ENCODE measurements at places on chromosomes 6 and 20. TPM values are rescaled to one million over a fixed set of nuclear protein-coding genes. Genes with fewer than 3 reads are reported as not detected.

DNA sequence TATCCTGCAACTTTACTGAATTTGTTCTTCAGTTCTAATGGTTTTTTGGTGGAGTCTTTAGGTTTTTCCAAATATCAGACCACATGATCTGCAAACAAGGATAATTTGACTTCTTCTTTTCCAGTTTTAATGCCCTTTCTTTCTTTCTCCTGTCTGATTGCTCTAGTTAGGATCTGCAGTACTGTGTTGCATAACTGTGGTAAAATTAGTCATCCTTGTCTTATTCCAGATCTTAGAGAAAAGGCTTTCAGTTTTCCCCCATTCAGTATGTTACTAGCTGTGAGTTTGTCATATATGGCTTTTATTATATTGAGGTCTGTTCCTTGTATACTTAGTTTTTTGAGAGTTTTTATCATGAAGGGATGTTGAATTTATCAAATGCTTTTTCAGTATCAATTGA is 4.3 kb downstream of the MICA start:
- peak; percentile 77 for DNase-seq

GRCh38 chr6:149409617-149410016 is 9.6 kb downstream of the SUMO4 start:
- DNase-seq = no peak

GRCh38 chr6:26216886-26217713 is 129.9 kb downstream of the HFE start:
- no peak for DNase-seq

- no peak for DNase-seq
These were observed 136.9 kb downstream of the TRMT11 start for GRCh38 chr6:126123226-126123625.

DNA sequence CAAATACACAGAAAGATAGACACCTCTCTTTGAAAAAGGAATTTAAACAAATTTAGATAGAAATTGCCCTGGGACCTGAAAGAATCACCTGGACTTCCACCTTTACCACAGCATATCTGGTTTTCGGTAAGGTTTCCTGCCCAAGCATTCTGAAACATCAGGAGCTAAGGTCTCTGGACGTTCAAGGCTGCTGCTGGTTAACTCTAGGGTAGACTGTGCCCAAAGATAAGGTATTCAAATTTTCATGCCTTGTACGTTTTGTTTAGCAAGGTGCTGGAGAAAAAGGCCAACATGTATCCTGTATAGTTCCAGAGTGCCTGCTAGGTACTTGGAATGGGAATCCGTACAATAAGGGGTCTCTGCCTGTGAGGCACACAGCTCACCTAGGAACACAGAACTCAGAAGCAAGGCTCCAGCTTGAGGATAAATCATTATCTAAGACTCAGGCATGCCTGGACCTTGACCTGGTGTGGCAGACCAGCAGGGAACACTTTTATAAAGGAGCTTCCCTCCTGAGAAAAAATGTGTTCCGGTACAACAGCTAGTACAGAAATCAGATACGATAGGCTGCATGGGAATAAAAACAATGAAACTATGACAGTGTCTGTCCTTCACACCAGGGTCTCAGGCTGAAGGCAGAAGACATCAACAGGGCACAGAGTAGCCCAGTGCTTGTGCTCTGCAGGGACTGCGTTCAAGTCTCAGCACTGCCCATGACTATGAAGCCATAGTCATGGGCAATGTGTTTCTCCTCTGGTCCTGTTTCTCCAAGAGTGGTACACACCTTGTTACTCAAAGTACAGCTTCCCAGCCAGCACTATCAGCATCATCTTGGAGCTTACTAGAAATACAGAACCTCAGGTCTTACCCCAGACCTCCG is 70.4 kb downstream of the METTL24 start:
- DNase-seq = no peak

- DNase-seq = no peak
These were observed 348.7 kb downstream of the CD83 start for GRCh38 chr6:14466278-14466677.

DNA sequence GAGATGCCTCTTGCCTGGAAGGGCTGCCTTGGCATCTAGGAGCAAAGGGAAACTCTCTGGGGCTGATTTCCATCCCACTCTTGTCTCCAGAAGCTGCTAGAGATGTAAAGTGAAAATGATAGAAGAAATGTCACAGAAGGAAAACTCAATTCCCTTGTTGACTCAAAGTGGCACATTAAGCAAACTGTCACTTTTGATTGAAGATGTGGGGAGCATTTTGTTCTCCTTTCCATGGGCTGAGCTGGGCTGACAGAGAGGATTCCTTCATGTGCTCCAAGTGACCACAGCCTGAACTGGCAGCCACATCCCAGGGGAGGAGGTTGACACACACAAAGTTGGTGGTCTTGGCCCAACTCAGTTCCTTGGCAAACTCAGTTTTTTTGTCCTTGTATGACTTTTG is 9.8 kb downstream of the GPR31 start:
- no peak for DNase-seq

GRCh38 chr6:114053791-114054190 is 82.8 kb upstream of the HDAC2 start:
- no peak for DNase-seq

DNA sequence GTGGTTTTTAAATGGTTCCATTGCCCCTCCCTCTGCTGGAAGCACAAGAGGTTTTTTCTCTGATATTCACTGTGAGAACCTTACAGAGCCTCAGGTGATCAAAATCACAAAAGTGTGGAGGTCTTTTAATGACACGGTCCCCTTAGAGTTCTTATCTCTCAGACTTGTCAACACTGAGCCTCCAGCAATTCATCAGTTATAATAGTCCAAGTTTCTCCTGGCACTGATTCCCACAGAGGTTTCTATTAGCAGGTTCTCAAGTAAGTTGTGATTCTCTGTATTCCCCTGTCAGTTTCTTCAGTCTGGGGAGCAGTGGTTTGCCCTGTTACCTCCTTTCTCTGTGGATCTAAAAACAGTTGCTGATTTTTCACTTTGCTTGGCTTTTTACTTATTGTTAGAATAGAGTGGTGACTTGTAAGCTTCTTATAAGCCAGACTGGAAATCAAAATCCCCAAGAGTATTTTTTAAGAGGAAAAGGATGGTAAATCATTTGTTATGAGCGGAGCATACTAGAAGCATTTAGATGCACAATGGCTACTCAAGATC is 157.4 kb upstream of the BMP5 start:
- DNase-seq = no peak

GRCh38 chr6:105545947-105546731 is 143.3 kb upstream of the PREP start:
- no peak for DNase-seq

DNA sequence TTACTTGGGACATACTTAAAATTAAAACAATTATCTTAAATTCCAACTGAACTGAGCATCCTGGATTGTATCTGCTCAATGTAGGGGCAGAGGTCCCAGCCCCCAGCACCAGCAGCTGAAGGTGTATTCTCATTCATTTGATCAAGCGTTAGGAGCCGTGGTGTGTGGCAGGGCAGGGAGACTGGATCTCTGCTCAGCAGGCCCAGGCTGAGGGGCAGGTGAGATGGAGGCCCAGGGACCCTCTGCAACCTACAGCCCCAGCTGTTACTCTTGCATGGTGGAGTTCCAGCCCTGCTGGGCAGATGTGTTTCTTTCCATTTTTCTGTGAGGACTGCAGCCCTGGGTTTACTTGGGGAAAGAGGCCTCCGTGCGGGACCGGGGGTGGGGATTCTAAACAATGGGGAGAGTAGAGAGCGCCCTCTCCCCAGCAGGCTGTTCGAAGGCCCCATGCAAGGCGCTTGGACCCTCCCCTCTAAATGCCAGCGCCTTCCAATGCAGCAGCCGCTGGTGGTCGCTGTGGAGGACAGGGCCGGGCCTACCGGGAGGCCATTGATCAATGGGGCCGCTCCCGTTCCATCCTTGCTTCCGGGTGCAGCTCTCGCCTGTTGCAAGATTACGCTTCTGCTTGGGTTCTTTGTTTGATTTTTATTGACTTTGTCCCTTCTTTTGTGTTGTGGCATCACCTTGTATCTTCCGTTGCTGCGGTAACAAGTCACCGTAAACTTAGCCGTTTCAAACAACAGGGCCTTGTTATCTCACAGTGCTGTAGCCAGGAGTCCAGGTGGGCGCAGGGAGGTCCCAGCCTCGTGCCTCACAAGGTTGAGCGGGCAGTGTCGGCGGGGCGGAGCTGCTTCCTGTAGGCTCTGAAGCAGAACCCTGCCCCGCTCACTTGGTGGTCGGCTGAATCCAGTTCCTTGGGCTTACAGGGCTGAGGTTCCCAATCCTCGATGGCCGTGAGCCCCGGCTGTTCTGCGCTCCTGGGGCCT is 134.8 kb upstream of the PHACTR3 start:
- DNase-seq = peak; percentile 65

GRCh38 chr6:129194306-129194941 is 311.5 kb downstream of the LAMA2 start:
- DNase-seq = no peak

DNA sequence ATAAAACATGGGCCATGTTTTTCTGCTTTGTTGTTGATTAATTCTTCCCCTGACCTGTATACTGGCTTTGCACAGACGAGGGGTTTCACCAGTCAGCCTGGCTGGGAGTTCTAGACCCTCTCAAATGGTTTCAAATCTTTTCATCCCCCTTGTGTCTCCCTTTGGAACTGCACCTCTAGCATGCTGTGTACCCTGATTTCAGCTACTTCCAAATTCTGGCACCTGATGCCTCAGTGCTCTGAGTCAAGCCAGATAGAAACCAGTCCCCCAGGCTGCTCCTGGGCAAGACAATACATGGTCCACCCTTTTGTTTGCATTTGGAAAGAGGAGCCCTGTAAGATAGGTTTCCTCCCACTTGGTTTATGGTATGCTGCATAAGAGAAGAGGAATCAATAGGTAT is 290.2 kb downstream of the BTBD3 start:
- no peak for DNase-seq

DNA sequence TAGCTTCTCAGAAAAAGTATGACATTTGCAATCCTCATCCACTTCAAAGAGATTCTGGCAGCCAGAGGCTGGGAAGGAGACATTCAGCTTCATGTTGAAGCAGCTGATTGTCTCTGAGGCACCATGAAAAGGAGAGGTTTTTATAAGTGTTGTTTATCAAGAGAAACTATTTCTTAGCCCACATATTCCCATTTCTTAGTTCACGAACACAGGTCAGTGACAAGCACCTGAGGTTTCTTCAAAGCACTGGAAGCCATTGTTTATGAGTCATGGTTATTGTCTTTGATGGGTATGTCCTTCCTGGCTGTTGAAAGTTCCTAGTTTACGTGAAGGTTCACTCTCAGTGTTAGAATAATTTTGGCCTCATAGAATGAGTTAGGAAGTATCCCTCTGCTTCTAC is 3.0 kb upstream of the DDX43 start:
- DNase-seq = no peak

GRCh38 chr20:54094268-54094580 is 23.8 kb upstream of the BCAS1 start:
- DNase-seq = no peak

- no peak for DNase-seq
These were observed 44.3 kb downstream of the OSTM1 start for GRCh38 chr6:108030211-108030610.

DNA sequence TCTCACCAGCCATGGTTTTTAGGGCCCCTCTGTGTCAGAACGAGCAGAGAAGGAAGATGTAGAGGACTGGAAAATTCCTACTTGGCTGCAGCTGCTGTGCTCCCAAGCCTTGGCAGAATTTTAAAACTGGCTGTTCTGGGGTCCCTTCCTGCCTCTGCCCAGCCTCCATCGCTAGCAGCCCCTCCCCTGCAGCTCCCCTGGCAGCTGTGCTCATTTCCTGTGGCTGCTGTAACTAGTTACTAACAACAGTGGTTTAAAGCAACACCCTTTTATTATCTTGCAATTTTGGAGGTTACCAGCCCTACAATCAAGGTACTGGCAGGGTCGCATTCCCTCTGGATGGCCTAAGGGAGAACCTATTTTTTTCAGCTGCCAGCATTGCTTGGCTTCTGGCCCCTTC is 3.7 kb upstream of the CST11 start:
- DNase-seq = no peak

DNA sequence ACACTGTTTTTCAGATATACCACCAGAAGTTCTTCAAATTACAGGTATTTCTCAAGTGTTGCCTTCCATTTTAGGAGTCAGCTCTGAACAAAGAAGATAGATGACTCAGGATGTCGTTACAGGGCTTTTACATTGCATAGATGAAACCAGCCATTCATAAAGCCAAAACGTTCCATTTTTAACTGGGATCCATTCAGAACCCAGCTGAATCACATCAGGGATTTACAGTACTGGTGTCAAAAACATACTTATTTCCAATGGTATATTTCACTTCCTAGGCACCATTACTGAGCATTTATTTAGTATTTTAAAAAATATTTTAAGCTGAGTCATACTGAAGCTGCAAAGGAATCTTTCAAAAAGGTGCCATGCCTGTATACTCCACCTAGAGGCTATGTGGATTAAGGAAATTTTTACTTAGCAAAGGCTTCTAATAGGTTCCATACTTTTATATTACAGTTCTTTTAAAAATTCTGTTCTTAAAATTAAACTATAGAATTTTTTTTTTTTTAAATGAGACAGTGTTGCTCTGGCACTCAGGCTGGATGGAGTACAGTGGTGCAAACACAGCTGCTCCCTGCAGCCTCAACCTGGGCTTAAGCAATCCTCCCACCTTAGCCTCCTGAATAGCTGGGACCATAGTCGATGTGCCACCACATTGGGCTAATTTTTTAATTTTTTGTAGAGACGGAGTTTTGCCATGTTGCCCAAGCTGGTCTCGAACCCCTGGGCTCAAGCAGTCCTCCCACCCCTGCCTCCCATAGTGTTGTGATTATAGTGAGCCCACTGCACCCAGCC is 2.6 kb downstream of the ASF1A start:
- no peak for DNase-seq

DNA sequence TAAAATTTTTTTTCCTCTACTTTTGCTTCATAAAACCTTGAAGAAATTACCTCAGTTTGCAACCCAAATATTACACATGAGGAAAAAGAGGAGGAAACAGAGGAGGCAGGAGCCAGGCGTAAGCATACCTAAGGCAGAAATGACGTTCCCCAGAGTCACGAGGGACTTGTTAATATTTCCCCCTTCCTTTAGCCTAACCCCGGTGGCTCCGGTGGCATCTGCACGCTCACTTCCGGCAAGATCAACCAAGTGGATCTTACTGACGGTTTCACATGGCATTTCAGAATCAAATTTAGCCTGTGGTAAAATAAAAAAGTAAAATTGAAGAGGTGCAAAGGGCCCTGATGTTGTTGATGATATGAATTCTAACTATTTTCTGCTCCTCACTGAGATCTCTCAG is 67.4 kb downstream of the KIF16B start:
- DNase-seq = no peak

DNA sequence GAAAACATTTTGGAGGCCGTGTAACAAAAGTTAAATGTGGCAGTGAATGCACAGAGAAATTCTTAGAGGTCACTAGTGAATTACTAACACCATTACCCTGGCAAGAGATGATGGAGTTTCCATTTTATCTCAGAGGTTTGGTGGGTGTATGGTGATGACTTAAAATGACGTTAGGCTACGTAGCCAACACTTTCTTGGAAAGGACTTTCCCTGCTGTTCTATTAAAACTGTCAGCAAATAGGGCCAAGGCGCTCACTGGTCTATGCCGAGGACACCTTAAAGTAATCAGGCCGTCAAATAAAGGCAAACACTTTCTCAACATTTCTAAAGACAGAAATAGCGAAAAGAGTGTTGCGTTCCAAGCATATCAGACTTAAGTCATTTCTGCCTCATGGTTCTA is 160.8 kb downstream of the GMPR start:
- DNase-seq = no peak

Gene RWDD2A
- 5.4 TPM for total RNA-seq

Gene FAM209A
- not detected for total RNA-seq

Gene TFAP2D
- not detected for total RNA-seq

Gene CDK19
- 15.6 TPM for total RNA-seq

Gene MOXD1
- 19.5 TPM for total RNA-seq

Gene EPPIN
- total RNA-seq = not detected

Gene PRDM1
- 1.8 TPM for total RNA-seq

Gene TNFRSF21
- 2.1 TPM for total RNA-seq

Gene MCHR2
- total RNA-seq = not detected

Gene PPP1R16B
- total RNA-seq = not detected

Gene BTNL2
- total RNA-seq = not detected

Data from osteoblast (primary cell).